ENCODE measurements at places on chromosomes 7 and 10. TPM values are rescaled to one million over a fixed set of nuclear protein-coding genes. Genes with fewer than 3 reads are reported as not detected.

DNAJC2 gene
- total RNA-seq = 24.9 TPM

KLLN gene
- total RNA-seq = 0.28 TPM

GPC2 gene
- 1.7 TPM for total RNA-seq

MUC3A gene
- 7.3 TPM for total RNA-seq

ADRB1 gene
- total RNA-seq = 1.3 TPM

FEZF1 gene
- not detected for total RNA-seq

MEIG1 gene
- not detected for total RNA-seq

FGFR2 gene
- 29.2 TPM for total RNA-seq

WDR11 gene
- 40.4 TPM for total RNA-seq

EEPD1 gene
- 44.7 TPM for total RNA-seq

ASIC3 gene
- total RNA-seq = 2.2 TPM

UTF1 gene
- total RNA-seq = not detected

MARVELD1 gene
- 24.5 TPM for total RNA-seq

CHAT gene
- total RNA-seq = not detected

All from HT-29 (cell line).